ENCODE measurements at places on chromosomes 1 and 21.

DNA sequence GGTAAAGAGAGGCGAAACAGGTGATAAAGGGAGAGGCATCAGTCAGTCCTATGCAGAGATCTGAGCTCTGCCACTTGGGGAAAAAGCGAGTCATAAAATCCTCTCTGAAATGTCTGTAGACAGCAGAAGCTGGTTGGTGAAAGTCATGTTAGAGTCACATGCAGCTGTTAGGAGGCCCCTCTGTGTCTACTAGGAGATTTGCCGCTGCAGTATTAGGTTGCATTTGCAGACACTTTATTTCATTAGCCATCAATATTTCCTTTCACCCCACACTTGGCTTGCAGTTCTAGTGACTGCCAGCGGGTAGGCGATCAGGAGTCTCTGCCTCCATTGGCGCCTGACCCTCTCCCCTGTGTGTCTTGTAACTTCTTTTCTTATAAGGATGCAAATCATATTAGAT, 16.2 kb downstream of the ATP1A4 start:
- no peak for DNase-seq

DNA sequence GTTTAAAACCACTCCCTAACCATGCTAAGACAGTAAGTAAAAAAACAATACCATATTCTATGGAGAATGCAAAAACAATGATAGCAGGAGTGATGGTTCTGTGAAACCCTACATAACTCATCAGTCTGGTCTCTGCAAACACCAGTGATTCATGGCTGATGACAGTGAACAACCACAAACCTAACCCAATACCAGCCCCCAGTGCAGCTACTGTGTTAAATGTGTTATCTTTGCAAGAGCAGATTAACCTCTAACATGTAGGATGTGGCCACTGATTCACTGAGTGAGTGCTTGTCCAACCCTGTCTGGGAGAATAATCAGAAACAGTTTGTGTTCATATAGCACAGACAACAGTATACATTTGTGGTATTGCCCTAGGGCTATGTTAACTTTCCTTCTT, 100.2 kb upstream of the COG2 start:
- DNase-seq: no peak

GRCh38 chr1:81325397-81325796, 475.3 kb upstream of the ADGRL2 start:
- DNase-seq: no peak

- no peak for DNase-seq
These were observed 109.6 kb downstream of the TBX19 start for GRCh38 chr1:168390271-168390670.

DNA sequence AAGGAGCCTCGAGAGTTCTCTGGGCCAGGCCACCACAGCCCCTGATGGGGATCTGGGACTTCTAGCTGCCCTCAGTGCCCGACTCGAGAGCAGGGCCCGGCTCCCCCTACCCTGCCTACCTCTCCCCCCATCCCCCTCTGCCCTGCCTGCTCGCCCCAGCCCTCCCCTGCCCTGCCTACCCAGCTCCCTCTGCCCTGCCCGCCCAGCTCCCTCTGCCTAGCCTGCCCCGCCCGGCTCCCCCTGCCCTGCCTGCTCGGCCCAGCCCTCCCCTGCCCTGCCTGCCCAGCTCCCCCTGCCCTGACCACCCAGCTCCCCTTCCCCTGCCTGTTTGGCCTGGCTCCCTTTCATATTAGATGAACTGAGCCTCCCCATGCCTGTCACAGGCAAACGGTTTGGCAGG, 117.4 kb upstream of the TMEM51 start:
- no peak for DNase-seq

DNA sequence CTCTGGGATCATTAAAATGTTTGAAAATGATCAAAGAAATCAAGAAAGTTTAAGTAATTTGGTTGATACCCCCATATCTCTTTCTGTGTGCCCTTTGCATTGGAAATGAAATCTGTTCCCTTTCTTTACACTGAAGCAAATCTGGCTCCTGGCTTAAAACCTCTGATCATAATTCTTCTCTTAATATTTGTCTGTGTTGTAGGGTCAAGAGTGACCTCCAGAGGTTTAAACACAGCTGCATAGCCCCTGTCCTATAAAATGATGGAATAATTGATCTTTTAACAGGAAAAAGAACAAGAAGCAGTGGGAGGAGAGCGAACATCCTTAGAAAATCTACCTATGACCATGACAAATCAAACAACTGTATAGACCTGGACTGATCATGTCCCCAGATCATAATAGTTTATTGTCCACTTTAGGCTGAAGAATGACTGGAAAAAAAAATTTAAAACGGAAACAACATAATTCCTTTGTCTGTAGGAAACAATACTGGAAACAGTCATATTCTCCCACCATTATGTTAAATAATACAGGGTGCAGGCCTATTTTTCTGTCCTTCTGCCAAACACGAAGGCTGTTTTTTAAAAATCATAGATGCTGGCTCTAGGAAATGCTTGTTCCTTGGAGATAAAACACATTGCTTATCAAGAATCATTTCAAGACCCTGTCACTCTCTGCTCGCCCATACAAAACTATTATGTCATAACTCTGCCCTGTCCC, 184.3 kb downstream of the NEGR1 start:
- DNase-seq: no peak

GRCh38 chr21:16117331-16117730, 387.5 kb downstream of the USP25 start:
- no peak for DNase-seq

DNA sequence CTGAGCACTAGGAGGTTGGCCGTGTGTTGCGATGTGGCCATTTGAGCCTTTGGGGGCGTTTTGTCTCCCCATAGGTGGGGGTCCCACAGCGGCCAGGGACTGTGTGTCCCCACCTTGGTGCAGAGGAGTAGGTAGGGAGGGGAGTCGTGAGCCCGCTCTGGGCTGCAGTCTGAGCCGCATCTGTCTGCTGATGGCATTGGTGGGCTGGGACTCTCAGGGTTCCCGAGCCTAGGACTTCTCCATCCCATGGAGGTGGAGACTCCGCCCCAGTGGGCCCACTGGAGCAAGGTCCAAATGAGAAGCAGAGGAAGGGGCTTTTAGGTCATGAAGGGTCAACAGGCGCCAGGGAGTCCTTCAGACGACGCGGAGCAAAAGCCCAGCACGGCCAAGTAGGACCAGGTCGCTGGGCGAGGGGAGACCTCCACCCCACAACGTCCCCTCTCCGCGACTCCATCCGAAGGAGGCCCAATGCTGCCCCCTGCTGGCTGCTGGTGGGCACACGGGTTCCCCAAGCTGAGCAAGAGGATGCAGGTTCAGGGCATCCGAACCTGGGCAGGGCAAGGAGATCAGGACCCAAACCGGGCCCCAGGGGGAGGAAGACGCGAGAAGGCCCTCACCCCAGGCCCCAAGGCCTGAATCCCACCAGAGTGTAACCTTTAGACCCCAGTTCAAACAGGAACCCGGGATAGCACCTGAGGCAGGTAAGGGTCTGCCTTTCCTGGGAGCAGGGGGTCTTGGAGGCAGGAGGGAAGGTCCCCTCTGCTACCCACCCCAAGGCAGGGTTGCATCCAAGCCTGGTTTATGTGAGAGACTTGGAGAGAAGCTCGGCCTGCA, 14.9 kb downstream of the TTC34 start:
- no peak for DNase-seq

DNA sequence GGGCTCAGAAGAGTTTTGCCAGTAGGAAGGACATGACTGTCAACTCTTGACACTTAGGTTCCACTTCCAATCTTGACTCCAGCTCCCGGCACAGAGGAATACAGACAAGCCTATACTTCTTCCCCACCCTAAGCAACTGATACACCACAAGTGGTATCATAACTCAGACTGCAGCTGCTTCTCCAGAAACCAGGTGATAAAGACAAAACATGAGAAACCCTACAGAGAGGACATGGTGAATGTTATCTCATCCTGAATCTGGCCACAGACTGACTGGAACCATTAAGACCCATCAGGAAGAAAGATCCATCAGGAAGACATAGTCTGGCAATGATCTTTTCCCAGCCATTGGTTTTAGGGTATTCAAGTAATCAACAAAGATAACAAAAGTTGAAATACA, 13.8 kb downstream of the PAXBP1 start:
- no peak for DNase-seq

DNA sequence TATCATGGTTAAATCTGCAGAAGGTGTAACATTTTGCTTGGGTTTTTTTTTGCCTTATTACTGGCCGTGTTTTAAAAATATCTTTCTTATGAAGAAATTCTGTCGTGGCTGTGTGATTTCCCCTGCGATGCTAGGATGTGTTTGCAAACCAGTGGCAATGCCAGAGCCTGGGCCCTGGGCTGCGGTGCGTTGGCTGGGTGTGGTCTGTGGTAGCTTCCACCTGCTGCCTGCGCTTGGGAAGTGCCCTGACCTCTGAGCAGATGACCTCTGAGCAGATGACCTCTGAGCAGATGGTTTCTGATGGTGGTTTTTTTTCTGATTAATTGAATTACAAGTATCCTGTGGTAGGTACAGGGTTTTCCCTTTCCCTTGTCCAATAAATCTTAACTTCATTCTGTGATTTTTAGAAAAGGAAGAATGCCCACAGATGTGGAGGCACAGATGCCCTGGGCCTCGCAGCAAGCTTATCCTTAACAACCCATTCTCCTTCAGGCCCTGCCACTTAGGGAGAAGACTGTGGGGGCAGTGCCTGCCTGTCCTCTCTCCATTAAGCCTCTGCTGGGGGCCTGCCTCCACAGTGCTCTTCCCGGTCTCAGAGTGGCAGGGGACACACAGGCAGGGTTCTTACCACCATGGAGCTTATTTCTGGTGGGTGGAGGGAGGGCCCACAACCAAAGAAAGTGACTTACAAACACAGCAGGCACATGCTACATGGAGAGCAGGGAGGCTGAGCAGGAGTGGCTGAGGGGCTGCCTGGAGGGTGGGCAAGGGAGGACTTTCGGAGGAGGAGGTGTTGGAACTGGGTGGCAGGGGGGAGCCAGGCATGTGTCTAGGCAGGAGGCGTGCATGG, 81.7 kb downstream of the PCBP3 start:
- DNase-seq: no peak

GRCh38 chr1:246788895-246789338, 64.7 kb downstream of the SCCPDH start:
- DNase-seq: no peak

DNA sequence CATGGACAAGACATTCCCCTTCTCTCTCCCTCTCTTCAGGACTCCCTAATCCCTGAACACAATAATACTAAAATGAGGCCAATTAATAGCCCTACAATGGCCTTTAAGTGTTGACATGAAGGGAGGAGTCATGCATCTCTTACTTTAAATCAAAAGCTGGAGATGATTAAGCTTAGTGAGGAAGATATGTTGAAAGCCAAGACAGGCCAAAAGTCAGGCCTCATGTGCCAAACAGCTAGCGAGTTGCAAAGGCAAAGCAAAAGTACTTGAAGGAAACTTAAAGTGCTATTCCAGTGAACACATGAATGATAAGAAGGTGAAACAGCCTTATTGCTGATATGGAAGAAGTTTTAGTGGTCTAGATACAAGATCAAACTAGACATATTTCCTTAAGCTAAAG, 49.5 kb upstream of the CD46 start:
- no peak for DNase-seq

- no peak for DNase-seq
These were observed 272.7 kb downstream of the FOXD2 start for GRCh38 chr1:47710329-47711071.

GRCh38 chr1:53381790-53382401, 54.0 kb upstream of the LRP8 start:
- no peak for DNase-seq

DNA sequence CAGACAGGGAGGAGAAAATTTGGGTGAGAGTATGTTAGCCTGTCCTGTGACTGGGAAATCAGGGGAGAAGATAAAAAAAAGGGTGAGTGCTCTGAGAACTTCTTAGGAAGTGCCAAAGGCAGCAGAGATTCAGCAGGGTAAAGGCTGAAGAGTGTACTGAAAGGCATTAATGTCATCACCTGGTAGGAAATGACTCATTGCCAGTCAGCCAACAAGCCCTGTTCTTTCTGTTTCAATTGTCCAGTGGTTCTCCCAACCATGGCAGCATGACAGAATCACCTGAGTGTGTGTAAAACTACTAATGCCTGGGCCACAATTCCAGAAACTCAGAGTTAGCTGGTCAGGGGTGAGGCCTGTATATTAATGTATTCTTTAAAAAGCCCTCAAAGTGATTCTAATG, 83.5 kb downstream of the INTS7 start:
- DNase-seq: no peak

GRCh38 chr1:70441392-70442035, 30.4 kb downstream of the CTH start:
- no peak for DNase-seq

DNA sequence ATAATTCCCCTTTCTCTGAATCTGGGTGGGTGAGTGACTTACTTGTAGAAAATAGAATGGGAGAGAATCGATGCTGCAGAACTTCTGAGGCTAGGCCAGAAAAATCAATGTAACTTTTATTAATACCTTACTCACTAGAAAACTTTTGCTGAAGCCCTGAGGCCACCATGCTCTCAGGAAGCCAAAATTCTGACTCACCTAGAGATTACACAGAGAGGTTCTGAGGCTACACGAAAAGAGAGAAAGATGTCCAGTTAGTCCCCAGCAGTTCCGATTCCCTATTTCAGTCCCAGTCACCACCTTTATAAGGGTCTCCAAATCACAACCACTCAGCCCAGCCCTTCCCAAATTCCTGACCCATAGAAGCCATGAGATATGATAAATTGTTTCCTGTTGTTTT, 135.2 kb downstream of the NTPCR start:
- no peak for DNase-seq

Data from NCI-H748 treated with DMSO at 0.1 percent for 48 hours (cell line).